MCF 10A (cell line): ENCODE measurements at places on chromosomes 1 and 21. TPM values are rescaled to one million over a fixed set of nuclear protein-coding genes. Genes with fewer than 3 reads are reported as not detected.

KAZN gene
- 3.3 and 4.2 TPM in 2 replicates for total RNA-seq

FAM72D gene
- 11.9 TPM in 2 replicates for total RNA-seq

GRCh38 chr1:240709676-240710075 is 97.7 kb upstream of the GREM2 start:
- no peak for DNase-seq

- no peak for DNase-seq
Measured at GRCh38 chr1:175133673-175134435, 58.7 kb downstream of the KIAA0040 start.

DNA sequence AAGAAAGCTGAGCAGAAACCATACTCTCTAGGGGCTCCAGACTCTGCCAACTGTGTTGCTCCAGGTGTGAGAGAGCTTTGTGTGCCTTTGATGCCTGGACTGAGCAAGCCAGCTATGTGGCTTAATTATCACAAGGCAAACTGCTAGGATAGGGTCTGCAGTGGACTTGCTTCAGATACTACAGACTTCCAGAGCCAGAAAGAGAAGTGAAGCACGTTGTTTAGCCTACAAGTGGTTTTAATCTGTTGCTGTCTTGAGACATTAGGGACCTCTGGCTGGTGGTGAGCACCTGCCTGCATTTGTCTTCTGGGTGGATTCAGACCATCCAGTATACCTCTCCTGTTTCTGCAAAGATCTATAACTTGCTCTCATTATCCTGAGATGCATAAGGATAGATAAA is 353.4 kb upstream of the PLXNA2 start:
- DNase-seq, result no peak

- no peak for DNase-seq
Measured at GRCh38 chr21:41479686-41480085, 28.3 kb downstream of the TMPRSS2 start.

- DNase-seq, result no peak
Measured at GRCh38 chr1:241939798-241940197, 17.8 kb upstream of the BECN2 start.
